Naive B cell (primary cell): ENCODE measurements at places on chromosomes 16 and 17.

GRCh38 chr16:90054554-90054953 lies 22.6 kb downstream of the PRDM7 start:
- no peak for DNase-seq

GRCh38 chr16:86492961-86493629 lies 17.2 kb upstream of the FOXF1 start:
- no peak for DNase-seq

- no peak for DNase-seq
Measured at GRCh38 chr16:85090873-85091521, 21.3 kb downstream of the CIBAR2 start.

- DNase-seq = no peak
Measured at GRCh38 chr17:70916469-70916868, 747.1 kb downstream of the KCNJ2 start.

GRCh38 chr17:41013606-41014005 lies 4.7 kb upstream of the KRTAP3-1 start:
- no peak for DNase-seq
